Fibroblast of upper back skin (primary cell): ENCODE measurements at places on chromosomes 5 and 9.

GRCh38 chr5:122835681-122836080 is 9.7 kb upstream of the SNX24 start:
- no peak for DNase-seq

DNA sequence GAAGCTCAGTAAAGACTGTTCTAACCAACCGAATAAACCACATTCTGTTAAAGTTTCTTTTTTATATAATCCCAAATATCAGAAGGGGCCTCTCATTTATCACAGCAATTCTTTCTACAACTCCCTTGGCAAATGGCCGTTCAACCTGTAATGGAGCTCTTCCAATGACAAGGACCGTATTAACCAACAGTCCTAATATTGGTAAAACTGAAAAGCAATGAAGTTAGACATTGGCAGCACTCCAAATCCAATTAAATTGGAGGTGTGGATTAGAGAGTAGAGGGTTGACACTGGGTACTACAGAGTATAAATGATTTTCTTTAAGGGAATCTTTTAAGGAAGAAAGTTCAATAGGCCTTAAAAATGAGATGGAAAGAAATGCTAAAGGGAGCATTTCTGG is 842 bp downstream of the TMED7 start:
- no peak for DNase-seq

DNA sequence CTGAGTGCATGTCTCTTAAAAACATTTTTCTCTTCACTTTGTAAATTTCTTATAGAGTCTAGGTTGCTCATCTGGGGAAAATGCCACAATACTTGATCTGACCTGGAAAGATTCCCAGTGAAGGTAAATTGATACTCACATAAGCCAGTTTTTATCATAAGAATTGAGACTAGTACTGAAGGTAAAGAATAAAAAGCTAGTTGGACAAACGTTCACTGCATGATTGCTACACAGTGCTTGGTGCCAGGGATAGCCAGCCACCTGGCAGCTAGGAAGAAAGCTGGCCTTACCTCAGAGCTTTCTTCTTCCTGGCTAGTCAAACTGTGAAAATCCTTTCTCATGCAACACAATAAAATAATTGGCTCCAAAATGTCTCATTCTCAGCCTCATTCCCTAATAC is 77.1 kb downstream of the MUSK start:
- DNase-seq = peak; percentile 64

DNA sequence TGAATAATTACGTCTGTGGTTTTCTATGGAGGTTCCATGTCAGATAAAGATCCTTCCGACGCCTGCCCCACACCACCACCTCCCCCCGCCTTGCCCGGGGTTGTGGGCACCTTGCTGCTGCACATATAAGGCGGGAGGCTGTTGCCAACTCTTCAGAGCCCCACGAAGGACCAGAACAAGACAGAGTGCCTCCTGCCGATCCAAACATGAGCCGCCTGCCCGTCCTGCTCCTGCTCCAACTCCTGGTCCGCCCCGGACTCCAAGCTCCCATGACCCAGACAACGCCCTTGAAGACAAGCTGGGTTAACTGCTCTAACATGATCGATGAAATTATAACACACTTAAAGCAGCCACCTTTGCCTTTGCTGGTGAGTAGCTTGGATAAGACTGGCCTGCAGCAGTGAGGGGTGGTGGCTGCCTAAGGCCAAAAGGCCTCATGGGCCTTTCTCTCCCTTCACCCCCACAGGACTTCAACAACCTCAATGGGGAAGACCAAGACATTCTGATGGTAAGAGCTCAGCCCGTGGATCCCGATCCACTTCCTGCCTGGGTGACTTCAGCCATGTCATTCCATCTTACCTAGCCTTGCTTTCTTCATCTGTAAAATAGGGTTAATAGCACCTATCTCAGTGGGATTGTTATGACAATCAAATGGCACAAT is at the start of gene IL3:
Gene IL3 (plus strand): TSS at position 155 of the 661 bp plus-strand sequence. CDS start 52 bp downstream, at position 207.
- no peak for DNase-seq

- no peak for DNase-seq
Observed at GRCh38 chr5:72290356-72291133, 29.5 kb downstream of the MRPS27 start.

- DNase-seq = peak; percentile 40
Observed at GRCh38 chr9:8821910-8822666, 1022.5 kb upstream of the DMAC1 start.

- no peak for DNase-seq
Observed at GRCh38 chr5:38752622-38753021, 93.2 kb upstream of the OSMR start.
